RPMI8226 (cell line): ENCODE measurements at places on chromosomes 2 and 18.

GRCh38 chr18:33034945-33035344, 262.1 kb upstream of the KLHL14 start:
- no peak for DNase-seq

DNA sequence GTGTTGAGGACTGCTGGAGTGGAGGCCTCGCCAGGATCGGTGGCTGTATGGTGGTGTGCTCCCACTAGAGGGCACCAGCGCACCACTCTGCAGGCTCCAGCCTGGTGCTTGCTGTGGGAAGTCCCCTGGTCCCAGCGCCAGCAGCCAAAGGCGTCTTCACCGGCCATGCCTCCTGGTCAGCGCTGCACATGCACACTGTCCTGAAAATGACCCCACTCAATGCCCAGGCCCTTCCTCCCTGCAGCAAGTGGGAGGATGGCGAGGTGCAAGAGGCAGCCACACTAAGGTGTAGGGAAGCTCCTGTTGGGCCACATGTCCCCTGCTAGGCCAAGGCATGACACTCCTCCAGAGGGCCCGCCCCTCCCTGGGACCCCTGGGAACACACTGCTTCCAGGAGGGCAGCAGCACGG, 136.5 kb downstream of the CTIF start:
- DNase-seq: peak; percentile 83

- DNase-seq: no peak
Measured at GRCh38 chr2:81445176-81445575, 1140.6 kb upstream of the LRRTM1 start.

GRCh38 chr2:145025382-145025781, 505.5 kb upstream of the ZEB2 start:
- DNase-seq: no peak

DNA sequence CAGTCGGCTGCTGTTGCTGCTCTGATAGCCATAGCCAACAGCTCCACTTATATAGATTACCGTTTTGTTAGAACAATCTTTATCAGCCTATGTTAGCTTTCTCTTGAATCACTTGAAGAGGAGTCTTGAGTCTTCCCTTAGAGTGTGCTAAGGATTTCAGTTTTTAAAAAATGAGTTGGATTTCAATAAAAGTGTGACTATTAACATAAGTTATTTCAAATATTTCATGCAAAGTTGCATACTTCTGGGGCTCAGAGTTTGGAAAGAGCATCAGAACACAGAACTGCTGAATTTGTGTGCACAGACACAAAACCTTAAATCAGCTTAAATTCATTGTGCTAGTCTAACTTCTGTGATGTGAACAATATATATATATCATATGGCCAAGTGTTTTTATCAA, 174.7 kb downstream of the MTX2 start:
- no peak for DNase-seq

DNA sequence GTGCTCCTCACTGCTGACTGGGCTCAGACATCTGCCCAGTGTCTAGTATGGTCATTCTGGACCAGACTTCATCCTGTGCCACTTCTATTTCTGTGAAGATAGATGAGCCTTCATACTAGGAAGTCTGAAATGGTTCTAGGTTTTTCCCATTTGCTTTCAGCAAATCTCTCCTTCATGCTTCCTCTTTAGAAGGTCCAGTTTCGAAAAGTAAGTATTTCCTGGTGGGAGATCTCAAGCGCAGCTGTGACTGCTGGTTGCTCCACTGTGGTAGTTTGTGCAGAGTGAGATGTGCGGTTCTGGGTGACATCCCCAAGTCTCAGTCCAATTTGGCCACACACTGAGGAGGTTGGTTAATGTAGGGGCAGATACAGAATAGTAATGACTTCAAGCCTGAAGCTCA, 14.4 kb downstream of the IL36B start:
- no peak for DNase-seq

GRCh38 chr2:171908235-171908634, 14.0 kb upstream of the HAT1 start:
- DNase-seq: no peak

DNA sequence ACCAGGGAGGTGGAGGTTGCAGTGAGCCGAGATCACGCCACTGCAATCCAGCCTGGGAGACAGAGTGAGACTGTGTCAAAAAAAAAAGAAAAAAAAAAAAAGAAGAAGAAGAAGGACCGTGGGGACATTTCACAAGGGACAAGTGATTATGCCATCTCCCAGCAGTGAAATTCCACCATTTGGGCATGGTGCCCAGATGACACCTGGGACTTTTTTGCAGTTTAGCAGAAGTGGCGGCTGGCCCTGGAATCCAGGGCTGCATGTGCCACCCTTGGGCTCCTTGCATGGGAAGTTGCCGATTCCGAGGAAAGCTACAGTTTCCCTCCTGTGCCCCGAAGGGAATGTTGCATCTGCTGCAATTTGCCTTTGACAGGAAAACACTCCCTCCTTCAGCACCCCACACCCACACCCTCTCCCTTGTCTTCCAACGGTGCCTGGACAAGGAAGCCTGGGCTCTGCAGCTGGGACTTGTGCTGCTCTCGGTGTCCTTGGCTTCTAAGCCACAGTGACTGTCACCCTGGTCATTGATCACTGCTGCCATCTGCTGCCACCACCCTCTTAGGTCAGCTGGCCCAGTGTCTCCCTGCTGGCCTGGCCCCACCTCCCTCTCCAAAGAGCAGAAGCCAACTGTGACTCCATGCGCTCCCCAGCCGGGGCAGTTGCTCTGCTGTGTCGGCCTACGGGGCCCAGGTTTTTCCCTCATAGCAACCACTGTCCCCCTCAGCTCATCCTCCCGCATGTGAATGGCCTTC, 56.4 kb upstream of the LRRC30 start:
- peak; percentile 11 for DNase-seq

DNA sequence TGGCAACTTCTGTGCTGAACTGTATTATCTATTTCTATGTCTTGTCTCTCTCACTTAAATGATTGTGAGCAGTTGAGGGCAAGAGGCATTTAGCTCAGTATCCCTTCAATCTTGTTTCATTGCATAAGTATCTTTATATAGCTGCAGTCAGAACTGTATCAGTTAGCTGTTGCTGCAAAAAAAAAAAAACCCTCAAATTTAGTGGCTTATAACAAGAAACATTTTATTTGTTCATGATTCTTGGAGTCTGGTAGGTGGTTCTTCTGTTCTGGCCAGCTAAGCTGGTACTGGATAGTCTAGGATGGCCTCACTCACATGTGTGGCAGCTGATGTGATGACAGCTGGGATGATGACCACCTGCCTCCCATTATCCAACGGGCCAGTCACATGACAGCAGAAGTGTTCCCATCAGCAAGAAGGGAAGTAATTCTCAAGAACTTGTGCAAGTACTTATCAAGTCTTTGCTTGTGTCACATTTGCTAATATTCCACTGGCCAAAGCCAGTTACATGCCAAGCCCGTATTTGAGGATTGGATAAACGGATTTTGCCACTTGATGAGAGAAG, 67.8 kb downstream of the SLC4A3 start:
- DNase-seq: no peak

- peak; percentile 39 for DNase-seq
Measured at GRCh38 chr2:181438261-181438660, 18.9 kb upstream of the ITGA4 start.

DNA sequence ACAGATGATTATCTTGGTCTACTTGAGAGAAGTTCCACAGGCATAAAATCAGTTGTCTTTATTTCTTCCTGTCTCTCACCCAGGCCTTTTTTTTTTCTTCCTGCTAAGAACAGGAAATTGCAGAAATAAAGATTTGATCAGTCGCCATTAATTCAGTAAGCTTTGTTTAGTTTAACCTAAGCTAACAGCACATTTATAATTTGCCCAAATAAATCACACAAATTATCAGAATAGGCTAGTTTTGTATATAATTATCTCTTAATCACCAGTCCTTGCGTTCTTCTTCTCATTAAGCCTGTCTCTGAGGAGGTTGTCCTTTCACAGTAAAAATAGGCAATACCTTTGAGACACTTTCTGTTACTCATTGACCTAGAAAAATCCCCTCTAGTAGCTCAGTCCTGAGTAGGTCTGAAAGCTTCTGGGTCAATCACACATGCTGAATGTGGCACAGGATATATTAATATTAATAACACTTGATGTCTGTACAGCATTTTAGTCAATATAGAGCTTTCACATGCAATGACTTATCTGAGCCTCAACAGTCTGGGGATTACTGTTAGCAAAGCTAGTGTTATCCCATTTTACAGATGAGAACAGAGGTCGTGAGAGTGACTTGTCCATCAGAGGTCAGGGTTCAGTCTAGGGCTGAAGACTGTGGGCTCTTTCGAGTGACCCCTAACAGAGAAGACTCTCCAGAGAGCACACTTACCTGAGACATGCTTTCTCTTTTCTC, 11.2 kb upstream of the STK17B start:
- no peak for DNase-seq

- DNase-seq: no peak
Measured at GRCh38 chr18:78199611-78200010, 780.0 kb upstream of the SALL3 start.

GRCh38 chr2:107202962-107203591, 317.1 kb upstream of the ST6GAL2 start:
- DNase-seq: no peak

GRCh38 chr18:13397504-13398163, 179.1 kb downstream of the LDLRAD4 start:
- DNase-seq: no peak

DNA sequence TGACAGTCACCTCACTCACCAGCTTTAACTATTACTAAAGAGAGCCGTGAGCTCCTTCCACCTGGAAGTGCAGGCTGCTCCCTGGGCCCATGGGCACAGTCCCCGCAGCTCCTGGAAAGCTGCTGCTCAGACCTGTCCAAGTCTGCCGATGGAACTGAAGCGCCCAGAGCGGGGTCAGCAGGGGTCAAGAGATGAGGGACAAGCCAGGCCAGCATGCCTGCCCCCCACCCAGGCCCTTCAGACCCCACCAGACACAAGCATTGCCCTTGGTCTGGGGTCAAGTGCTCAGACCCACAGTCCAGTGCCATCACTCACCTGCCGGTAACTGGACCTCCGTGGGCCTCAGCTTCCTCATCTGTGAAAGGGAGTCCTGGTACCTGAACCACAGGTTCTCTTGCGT, 59.9 kb downstream of the BIN1 start:
- no peak for DNase-seq

DNA sequence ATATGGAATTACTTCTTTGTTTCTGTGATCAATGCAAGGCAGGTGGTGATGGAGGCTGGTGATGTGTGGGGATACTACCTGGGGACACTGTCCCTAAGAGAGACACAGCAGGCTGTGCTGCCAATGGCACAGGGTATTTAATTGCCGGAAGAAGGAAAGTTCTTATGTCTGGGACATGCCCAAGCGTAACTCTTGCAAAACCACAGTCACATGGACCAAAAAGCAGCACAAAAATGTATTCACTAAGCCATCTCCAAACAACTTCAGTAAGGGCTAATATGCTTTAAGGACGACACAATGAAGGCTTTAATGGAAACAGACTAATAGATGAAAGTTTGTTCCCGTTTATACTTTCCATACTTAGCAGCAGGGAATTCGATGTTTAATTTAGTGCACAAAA, 49.7 kb upstream of the AP1S3 start:
- DNase-seq: no peak

- DNase-seq: no peak
Measured at GRCh38 chr2:188319838-188320237, 28.2 kb downstream of the GULP1 start.

- DNase-seq: no peak
Measured at GRCh38 chr2:10435820-10436204, 12.3 kb downstream of the ODC1 start.

- DNase-seq: no peak
Measured at GRCh38 chr2:200962811-200963123, 693 bp downstream of the ORC2 start.

DNA sequence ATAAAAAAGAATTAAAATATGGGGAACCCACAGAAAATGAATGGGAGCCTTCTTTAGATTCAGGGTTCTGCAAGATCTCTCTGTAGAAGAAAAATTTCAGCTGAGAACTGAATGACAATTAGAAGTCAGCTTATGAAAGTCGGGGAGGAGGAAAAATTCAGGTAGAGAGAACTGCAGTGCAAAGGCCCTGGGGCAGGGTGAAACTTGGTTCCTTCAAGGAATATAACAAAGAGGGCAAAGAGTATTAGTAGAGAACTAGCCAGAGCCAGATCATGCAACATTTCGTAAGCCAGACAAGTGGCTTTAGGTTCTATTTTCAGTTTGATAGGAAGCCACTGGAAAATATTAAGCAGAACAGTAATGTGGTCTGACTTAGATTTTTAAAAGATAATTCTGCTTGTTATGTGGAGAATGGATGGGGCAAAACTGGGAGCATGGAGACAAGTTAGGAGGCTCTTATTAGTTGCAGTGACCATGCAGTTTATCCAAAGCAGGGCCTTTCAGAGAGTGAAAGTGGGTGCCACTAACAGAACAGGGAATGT, 27.9 kb downstream of the RAB27B start:
- DNase-seq: no peak

DNA sequence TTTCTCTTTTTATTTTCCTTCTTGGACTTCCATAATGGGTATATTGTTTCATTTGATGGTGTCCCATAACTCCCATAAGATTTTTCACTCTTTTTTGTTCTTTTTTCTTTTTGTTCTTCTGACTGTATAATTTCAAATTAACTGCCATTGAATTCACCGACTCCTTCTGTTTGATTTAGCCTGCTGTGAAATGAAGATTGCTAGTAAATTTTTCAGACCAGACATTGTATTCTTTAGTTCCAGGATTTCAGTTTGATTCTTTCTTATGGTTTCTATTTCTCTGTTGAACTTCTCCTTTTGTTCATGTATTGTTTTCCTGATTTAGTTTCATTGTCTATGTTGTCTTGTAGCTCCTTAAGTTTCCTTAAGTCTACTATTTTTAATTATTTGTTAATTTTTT, 87.6 kb upstream of the SPOPL start:
- no peak for DNase-seq

GRCh38 chr18:6949800-6950586, 167.6 kb downstream of the LAMA1 start:
- no peak for DNase-seq

DNA sequence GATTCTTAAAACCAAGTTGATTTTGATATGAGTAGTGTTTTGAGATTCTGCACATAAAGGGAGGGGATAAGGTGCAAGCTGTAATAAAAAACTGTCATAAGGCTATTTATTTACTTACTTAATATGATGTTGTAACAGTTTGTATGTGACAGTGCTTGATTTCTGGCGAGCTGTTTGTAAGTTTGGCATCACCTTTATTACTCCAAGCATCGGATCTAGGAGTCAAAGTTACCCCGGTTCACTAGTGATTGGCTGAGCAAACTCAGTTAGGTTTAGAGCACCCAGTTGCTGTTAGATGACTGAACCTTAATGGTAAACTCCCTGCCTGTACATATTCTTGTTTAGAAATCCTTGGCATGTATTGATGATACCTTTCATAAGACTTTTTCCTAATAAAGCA, 16.1 kb downstream of the ZCCHC2 start:
- no peak for DNase-seq

DNA sequence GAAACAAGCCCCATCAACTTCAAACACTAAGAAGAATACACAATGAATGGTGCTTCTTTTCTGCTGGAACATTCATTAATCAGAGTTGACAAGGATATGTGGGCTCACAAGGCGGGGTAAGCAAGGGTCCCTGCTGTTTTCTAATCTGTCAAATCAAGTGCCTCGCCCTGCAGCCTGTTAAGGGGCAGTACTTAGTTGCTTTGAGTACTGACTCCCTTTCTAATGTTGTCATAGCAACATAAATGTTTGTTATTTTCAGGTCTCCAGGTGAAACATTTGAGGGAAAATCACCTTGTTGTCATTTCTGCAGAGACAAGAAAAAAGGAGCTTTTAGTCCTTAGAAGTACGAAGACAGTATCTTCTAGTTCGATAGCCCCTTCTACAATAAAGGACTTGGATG, 284.7 kb upstream of the PKDCC start:
- DNase-seq: no peak
